Hematopoietic multipotent progenitor cell treated with erythropoietin and hydrocortisone succinate and interleukin-3 and kit ligand, for 6 days (in vitro differentiated cells): ENCODE measurements at places on chromosomes 4 and X.

- DNase-seq, result no peak
Measured at GRCh38 chrX:56130436-56130835, 101.7 kb upstream of the KLF8 start.

- no peak for DNase-seq
Measured at GRCh38 chr4:84733343-84734033, 150.6 kb downstream of the CDS1 start.

- DNase-seq, result no peak
Measured at GRCh38 chr4:109157696-109158095, 144.8 kb downstream of the COL25A1 start.

DNA sequence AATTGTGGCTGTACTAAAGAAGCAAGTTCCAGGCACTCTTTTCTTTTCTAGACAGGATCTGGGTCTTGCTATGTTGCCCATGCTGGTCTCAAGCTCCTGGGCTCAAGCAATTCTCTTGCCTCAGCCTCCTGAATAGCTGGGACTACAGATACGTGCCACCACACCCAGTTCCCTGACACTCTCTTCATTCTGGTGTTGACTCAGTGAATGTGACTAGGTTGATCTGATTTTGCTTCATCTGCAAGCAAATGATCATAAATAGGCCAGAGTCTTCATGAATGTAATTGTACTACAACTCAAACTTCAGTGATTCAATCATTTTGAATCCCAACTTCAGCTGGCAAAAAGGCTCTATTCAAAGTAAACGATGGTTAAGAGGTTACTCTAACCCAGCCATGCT lies 78.5 kb downstream of the APBB2 start:
- DNase-seq, result no peak

- no peak for DNase-seq
Measured at GRCh38 chr4:152901205-152901604, 34.9 kb upstream of the FHDC1 start.

- DNase-seq, result no peak
Measured at GRCh38 chr4:117162976-117163375, 77.6 kb upstream of the TRAM1L1 start.

- peak; percentile 6 for DNase-seq
Measured at GRCh38 chr4:95548738-95549245, at the start of gene UNC5C. Gene UNC5C, minus strand, starts transcription at chr4:95548973.

DNA sequence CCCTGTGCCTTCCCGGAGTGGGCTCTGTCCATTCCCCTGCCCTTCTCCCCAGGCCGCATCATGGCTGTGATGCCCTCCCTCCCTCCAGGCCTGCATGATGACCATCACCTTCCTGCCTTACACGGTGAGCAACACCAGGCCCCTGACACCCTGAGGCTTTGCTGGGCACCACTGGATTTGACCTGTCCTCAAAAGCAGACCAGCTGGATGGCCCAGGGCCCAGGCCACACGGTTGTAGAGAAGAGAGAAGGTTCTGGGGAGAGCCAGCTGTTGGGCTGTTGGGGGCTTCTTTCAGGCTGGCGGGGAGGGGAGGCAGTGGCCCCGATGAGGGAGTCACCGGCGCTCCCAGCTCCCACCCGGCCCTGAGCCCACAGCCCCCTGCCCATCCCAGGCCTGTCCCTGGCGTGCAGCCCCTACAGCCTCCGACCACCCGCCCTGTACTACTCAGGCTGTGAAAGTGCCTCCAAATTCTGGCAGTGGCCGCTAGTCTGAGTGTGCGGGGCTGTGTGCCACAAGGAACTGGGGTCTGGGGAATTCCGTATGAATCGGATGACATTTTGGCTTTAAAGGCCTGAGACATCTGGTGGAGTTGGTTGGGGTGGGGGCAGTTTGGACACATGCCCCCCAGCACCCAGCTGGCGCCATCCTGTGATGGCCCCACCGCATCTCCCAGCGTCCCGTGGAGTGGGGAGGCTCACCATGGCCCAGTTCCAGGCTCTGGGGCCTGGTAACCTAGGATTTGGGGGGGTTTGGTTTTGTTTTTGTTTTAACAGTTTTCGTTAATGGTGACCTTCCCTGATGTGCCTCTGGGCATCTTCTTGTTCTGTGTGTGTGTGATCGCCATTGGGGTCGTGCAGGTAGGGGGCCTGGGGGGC lies 19.6 kb downstream of the TMEM175 start:
- no peak for DNase-seq

DNA sequence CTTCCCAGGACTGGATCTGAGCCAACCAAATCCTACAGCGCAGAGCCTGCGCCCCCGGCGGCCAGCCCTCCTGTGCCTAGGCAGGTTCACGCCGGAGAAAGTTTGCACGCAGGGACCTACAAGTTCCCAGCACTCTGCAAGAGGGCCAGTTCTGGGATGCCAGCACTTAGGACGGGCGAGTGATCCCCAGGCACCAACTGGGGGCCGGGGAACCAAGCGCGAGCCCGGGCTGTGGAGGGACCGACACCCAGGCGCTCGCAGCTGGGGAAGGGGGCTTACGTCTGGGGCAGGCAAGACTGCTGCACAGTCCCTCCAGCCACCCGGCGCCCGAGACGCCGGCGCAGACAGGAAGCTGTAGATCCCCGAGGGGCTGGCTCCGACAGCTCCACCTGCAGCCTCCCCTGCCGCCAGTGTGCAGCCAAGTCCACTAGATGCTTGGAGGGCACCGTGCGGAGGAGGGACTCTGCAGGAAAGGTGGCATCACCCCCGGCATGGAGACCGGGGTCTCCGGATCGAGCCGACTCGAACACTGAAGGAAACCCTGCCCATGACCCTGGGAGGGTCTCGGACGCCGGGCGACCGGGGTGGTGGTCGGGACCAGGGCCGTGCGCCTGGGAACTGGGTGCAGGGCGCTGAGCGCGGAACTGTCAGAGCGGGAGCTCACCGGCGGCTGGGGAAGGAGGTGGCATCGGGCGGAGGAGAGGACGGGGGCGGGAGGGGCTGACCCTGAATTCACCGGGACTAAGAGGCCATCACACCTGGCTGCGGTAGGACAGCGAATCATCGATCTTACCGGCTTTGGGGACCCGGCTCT lies 566 bp downstream of the CORIN start:
- peak; percentile 39 for DNase-seq

GRCh38 chr4:1105662-1106061 lies 7.7 kb downstream of the RNF212 start:
- DNase-seq, result no peak

- no peak for DNase-seq
Measured at GRCh38 chrX:18696653-18697052, 10.8 kb upstream of the PPEF1 start.

- DNase-seq, result peak; percentile 62
Measured at GRCh38 chr4:125091-125771, 930 bp downstream of the ZNF718 start.

DNA sequence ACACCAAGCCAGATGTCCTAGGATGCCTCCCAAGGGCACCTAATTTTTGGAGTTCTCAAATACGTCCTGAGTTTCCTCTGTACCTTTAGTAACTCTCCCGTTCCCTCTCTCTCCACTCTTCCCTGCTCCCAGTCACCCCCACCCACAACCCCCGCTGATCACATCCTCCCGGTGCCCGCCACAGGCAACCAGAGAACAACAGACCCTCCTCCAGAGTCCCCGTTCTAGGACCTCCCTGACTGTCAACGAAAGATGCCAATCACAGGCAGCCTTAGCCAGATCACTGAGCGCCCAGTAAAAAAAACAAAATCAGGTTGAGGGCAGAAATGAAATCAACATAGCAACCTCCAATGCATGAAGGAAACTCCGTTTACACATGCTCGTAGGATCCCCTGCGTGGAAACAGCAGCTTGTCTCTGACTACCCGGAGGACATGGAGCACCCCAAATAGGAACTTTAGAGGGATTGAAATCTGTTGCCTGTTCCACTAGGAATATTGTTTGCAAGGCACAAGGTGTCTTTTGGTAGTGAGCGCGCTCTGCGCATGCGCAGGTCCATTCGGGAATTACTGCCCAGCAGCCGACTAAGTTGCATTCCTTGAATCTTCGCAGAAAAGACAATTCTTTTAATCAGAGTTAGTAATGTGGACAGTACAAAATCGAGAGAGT lies at the start of gene GABRB1:
TSS of gene GABRB1 (plus strand) at position 557 of the 668 bp plus-strand sequence.
- peak; percentile 7 for DNase-seq

GRCh38 chrX:71603618-71604017 lies 14.7 kb downstream of the CXCR3 start:
- no peak for DNase-seq

GRCh38 chrX:48737940-48738339 lies 23.6 kb upstream of the GLOD5 start:
- DNase-seq, result no peak

GRCh38 chrX:78213331-78213730 lies 73.9 kb upstream of the TAF9B start:
- DNase-seq, result no peak

- no peak for DNase-seq
Measured at GRCh38 chr4:7282786-7283440, 90.6 kb downstream of the SORCS2 start.

DNA sequence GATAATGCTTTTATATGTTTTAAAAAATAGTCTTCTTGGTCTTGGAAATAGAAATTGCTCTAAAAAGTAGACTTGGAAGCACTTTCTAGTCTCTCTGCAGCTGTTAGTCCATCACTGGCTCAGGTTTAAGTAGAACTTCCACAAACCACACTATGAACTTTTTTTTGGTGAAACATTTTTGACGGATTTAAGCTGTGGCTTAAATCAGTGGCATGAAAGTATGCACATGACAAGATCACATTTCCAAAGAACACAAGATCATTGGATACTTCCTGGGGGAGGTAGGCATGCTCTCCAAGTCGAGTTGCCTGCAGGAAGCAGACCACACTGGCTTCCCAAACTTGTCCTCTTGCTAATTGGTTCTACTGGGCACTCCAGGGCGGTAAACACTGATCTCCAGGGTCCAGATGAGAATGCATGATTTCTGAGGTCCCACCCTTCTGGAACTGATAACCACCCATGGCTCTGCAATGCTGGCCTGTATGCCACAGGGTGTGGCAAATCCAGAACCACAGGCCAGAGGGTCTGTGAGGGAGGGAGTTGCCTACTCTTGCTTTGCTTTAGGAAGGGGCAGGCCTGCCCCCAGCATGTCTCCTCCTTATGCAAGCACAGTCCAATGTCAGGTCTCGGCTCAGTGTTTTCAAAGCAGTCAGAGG lies 331.9 kb upstream of the SFRP2 start:
- peak; percentile 54 for DNase-seq

DNA sequence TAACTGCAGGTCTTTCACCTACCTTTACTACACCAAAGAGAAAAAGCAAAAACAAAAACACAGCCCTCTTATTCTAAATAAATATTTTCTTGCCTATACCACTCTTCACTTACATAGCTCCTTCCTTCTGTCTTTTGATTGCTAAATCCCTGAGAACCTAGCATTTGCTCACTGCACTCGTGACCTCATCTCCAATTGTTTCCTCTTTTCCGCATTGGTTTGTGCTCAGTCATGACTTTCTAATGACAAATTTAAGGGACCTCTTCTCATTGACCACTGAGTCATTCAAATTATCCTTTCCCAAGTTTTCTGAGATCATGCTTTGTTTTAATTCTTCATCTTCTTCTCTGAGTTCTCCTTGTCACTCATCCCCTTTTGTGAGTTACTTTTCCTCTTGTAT lies 1697.1 kb downstream of the STIM2 start:
- DNase-seq, result no peak

DNA sequence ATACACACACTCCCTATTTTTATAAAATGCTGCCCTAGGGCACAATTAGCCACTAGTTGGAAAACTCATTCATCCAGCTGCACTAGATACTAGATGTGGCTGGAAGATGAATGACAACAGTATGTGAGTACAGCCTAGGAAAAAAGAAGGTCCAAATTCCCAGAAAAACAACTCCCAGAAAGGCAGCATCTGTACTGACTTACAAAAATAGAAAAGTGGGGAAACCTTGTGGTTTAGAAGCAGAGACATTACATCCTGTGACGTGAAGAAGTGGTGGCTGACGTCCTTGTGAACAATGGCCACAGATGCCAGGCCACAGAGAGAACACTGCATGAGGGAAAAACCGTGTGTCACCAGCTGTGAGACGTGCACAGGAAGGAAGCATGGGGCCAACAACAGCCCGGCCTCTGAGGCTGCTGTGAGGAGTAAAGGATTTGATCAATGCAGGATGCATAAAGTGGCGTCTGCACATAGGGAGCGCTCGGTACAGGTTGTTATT lies 81.2 kb downstream of the SPRY1 start:
- peak; percentile 44 for DNase-seq

DNA sequence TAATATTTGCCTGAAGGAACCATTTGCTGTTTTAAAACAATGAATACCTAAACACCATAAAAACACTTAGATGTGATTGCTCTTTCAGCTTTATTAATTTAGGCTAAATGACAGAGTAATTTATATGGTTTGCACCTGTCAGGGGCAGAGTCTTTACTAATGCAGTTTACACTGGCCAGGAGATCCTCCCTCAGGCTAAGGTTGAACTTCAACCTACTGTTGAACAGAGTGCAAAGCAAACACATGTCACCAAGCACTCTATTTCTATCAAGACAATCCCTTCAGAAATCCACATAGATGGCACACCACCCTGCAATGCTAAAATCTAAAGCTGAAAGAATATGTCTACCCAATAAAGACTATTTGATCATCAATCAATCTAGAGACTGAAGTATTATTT lies 147.3 kb downstream of the KLHL13 start:
- no peak for DNase-seq

DNA sequence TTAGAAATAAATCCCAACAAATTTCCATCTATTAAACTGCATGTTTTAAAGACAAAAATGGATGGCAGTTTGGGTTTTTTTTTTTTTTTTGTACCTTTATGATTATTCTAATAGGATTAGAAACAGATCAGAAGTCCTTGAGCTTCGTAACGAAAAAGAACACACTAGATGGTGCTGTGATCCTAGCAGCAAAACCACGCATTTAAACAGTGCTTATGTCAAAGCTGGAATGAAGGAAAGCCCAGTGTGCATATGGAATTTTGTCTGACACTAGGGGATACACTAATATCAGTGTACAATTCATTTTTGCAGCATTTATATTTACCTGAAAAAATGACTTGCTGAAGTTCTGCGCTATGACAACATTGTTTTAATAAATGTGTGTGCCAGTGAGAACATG lies 229.1 kb downstream of the VEGFC start:
- DNase-seq, result no peak

- DNase-seq, result no peak
Measured at GRCh38 chr4:76697129-76697803, 200.7 kb downstream of the SOWAHB start.

GRCh38 chr4:144185086-144185485 lies 44.6 kb upstream of the GYPA start:
- no peak for DNase-seq
